ENCODE measurements at places on chromosomes 12 and 14. TPM values are rescaled to one million over a fixed set of nuclear protein-coding genes. Genes with fewer than 3 reads are reported as not detected.

Gene KRT79
- total RNA-seq = not detected

Gene ZNF705A
- not detected for total RNA-seq

Gene SRGAP1
- 15.5 TPM for total RNA-seq

Gene SALL2
- 12.2 TPM for total RNA-seq

Gene PTPRB
- total RNA-seq = 38.3 TPM

Gene MEG3
- 246 TPM for total RNA-seq

- DNase-seq = no peak
Measured at GRCh38 chr12:122544537-122544936, 17.5 kb downstream of the KNTC1 start.

DNA sequence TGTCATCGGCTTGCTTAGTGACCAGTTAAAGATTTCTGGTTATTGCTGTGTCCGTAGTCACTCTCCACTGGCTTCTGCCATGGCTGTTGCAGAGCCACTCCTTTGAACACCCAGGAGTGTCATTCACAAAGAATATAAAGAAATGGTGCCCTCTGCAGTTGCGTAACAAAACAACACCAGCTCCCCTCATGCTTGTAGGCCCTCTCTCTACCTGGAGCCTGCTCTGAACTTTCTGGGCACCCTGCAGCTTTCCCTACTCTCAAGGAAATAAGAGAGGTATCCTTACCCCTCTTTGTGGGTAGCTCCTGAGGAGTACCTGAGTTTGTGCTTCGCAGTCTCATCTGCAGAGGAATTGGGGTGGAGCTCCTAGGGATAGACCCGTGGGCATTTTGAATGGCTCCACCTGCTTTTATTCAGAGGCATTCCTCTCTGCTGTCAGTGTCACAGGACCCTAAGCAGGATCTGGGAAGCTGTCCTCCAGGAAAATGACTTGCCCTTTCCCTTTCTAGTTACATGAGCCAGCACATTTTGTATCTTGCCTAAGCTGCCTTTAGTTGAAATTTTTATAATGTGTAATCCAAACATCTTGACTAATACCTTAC is 97.2 kb upstream of the TMEM260 start:
- no peak for DNase-seq

DNA sequence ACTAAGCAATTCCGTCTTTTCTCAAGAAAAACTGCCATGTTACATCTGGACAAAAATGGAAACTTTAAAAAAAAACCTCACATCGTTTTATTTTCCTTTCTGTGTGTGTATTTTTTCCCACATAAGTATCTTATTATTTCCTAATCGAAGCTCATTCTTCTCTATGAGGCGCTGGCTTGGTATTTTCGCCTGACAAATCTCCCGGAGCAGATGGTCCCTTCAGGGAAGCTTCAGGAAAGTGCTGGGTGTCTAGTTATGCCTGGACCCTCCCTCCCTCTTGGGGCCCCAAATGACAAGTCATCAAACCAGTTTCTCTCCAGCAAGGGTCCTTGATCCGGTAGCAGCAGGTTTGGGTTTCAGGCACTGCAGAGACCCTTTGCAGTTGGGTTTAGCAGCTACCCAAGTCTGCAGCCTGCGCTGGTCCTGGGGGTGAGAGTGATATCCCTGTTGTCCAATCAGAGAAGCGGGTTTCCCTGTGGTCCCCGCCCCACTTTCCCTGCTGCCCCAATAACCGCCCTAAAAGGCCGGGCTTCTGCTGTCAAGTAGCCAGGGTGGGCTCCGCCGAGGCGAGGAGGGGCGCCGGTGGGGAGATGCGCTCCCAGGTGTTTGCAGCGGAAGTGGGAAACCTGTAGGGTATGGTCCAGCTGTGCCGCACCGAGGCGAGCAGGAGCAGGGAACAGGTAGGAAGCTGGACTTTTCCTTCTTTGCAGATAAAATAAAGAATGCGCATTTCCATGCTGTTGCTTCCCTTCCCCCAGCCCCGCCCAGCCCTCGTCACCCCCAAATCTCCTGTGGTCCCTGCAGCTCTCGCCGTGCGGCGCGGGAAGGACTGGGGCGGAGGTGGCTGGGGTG is at the start of gene CNTN1:
CNTN1 (plus strand) TSS at position 527 of the 852 bp plus-strand sequence.
- DNase-seq = peak; percentile 48

DNA sequence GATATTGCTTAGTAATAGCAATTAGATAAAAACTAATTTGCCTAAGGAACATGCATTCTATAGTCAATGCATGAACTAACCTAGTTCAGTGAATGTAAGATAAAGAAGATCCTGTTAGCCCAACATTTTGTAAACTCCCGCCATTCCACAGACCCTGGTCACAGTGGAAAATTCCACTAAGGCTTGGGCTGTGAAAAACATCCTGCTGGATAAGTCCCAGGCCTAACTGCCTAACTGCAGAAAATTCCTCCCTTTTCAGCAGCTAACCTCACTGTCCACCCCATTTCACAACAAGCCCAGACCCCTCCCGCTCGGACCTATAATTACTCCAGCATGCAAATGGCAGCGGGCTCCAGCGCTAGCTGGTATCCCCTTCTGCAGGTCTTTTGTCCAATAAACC is 97.9 kb upstream of the GARIN6 start:
- DNase-seq = no peak
